ENCODE measurements at places on chromosomes 2 and 18.

- DNase-seq: no peak
These were observed 27.1 kb upstream of the PIEZO2 start for GRCh38 chr18:11176481-11176881.

- no peak for DNase-seq
These were observed 414.6 kb downstream of the DLGAP1 start for GRCh38 chr18:4040391-4041092.

DNA sequence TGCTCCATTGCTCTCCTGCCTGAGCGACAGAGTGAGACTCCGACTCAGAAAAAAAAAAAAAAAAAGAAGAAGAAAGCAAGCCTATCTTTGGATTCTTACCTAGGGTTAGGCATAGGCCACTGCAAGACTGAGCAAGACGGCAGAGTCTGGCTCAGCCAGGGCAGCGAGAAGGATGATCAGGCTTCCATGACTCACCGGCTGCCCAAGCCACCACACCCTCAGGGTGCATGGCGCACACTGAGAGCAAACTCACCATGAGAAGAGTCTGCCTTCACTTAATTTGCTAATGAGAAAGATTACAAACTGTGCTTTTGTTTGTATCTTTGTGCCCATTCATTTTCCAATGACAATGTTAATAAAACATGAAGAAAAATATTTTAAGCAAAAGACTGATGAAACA lies 8.2 kb downstream of the FAM110C start:
- no peak for DNase-seq

DNA sequence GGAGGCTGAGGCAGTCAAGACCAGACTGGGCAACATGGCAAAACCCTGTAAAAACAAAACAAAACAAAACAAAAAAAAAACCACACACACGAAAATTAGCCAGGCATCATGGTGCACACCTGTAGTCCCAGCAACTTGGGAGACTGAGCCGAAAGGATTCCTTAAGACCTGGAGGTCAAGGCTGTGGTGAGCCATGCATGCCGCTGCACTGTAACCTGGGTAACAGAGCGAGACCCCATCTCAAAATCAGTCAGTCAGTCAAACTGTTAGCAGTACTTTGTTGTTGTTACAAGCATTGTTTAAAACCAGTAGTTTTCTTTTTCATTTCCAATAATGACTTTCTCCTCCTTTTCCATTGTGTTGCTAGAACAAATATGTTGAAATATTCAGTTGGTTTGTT lies 21.7 kb downstream of the EPB41L5 start:
- no peak for DNase-seq

GRCh38 chr2:237702441-237703391 lies 75.3 kb downstream of the LRRFIP1 start:
- peak; percentile 74 for DNase-seq

DNA sequence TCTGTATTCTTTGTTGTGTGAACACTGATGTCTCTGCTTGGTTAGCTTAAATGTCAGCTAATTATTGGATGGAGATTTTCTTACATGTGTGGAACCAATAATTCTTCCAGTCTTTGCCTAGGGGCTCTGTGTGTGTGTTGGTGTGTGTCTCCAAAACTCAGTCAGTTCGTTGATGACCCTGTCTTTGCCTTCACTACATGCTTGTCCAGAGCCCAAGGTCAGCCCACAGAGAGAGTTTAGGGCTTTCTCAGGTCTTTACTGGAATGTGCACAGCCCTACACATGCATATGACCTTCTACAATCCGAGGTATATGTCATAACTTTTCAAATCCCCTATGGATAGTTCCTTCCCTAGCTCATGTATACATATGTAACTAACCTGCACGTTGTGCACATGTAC lies 74.1 kb upstream of the LDAH start:
- no peak for DNase-seq

DNA sequence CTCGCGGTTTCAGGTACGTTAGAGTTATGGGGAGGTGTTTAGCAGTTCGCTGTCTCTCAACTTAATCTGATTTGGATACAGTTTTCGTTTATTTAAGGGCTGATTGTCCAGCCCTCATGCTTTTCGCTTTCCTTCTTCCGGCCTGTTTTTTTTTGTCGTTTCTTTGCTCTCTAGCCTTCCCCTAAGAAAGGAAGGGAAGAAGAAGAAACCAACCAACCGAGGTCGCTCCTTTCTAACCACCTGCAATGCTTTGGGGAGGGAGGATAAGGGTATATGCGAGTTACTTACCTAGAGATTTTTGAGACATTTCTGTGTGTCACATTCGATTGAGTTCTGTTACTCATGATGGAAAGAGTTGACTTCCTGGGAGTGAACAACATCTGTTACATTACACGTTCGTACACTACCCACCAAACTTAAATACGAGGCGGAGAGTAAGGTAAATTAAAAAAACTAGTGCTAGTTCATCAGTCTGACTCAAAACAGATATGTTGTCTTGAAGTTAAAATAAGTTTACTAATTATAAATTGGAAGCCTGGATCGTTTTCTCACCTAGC lies 918 bp downstream of the EIF5B start:
- no peak for DNase-seq

DNA sequence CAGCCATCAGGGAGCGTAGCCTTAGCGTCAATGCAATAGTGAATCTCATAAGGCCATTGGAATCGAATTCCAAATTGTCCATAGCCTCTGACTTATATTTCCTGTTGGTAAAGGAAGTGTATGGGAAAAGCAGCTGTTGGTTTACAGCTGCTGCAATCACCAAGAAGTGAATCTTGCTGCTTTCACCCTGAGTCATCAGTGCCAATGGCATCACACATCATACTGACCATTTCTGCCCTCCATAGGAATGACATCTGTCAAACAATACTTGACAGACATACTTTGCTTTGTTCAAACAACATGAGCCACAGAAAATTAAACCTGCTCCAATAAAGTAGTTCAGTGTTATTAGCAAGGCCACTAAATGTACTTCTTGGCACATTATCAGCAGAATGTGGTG lies 111.2 kb upstream of the KLHL29 start:
- DNase-seq: no peak

DNA sequence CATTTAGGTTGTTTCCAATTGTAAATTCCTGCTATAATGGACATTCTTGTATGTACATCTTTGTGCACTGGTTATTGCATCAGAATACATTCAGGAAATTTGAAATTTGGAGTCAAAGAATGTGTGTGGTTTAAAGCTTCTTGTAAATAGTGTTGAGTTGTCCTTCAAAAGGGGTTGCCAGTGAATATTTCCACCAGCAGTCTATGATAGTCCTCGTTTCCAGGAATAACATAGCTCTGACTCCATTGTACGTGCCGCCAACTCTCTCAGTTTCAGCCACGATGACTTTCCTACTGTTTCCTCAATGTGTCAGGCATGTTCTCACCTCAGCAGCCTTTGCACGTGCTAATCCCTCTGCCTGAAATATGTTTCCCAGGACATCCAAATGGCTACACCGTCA lies 10.9 kb upstream of the HS6ST1 start:
- no peak for DNase-seq

All from suprapubic skin (tissue), 4 donors.